ENCODE measurements at places on chromosomes 2 and 18.

DNA sequence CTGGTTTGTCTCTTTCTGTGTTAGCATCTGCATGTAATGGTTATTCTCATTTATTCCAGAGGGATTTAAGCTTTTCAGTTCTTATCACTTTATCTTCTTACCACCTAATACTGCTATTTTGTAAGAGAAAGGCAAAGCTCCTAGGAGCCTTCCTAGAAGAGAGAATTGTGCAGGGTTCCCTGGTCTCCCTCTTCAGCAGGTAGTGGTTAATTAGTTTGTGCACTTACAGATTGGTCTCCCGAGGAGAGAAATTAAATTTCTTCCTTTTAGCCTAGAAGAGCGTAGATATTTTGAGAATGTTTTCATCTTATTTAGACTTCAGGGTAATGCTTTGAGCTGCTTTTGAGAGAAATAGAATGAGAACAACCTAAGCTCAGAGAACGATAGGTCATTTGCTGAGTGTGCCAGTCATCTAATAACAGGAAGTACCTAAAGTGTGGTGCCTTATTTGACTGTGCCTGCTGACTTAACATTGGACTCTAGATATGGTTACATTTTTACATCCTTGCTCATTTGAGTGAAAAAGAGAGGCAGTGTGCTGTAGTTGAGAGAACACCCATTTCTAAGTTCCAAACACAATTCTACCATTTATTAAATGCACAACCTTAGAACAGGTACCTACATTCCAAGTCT, 651.4 kb downstream of the STK39 start:
- DNase-seq = no peak

- no peak for DNase-seq
Observed at GRCh38 chr2:19300961-19301360, 57.5 kb downstream of the OSR1 start.

DNA sequence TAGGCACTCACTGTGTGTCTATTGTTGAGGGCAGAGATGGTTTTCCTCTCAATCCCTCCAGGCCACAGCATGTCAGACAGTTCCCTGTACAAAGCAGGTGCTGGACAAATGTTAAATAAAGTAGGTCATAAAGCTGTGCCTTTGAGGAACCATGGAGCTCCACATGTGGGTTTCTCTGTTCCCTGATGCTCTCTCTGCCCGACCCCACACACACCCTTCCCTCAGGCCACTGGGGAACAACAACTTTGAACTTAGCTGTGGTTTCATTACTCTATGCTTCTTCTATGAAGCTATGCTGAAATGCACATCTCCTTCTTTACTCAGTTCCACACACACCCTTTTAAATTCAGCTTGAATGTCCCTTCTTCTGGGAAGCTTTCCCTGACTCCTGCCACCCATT, 415.3 kb downstream of the HRH4 start:
- DNase-seq = no peak

GRCh38 chr2:239304533-239305221, 96.1 kb downstream of the HDAC4 start:
- DNase-seq = no peak

- no peak for DNase-seq
Observed at GRCh38 chr18:433960-434359, 66.5 kb downstream of the COLEC12 start.

- no peak for DNase-seq
Observed at GRCh38 chr2:157839162-157839801, 36.8 kb downstream of the ACVR1 start.

- DNase-seq = no peak
Observed at GRCh38 chr18:23189099-23189498, 53.8 kb downstream of the CABLES1 start.

DNA sequence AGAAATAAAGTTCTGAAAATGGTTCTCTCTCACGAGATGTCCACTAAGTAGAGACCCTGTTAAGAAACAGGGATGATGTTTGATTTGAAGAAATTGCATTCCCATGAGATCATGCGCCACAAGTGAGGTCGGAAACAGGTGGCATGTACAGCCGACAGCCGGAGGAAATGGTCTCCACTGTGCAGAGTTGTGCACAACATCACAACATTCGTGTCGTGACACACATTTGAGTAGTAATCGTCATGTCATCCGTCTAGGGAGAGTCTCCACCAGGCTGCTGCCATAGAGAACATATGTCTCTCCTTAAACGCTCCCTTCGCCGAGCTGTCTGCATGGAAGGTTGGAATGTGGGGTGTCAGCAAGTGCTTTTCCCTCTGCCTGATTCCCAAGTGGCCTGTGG, 84.7 kb downstream of the ASAP2 start:
- DNase-seq = no peak

DNA sequence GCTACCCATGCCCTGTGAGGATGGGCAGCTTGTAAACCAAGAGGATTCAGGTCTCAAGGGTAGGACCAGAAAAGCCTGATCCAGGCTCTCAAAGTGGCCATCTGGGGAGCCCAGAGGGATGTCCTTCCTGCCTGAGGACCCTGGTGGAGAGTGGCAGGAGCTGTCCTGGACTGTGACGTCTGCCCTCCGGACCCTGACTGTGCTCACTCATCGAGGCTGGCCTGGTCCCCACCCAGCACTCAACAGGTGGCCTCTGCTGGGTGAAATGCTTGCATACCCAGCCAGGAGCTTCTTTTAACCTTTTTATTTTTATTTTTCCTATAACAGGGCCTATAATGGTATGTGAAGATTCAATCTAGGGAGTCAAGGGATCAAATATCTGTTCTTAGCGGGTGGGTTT, 24.5 kb downstream of the CREG2 start:
- no peak for DNase-seq

GRCh38 chr2:86368161-86368824, 30.9 kb upstream of the REEP1 start:
- no peak for DNase-seq

- no peak for DNase-seq
Observed at GRCh38 chr2:79972661-79973060, 331.9 kb downstream of the LRRTM1 start.

DNA sequence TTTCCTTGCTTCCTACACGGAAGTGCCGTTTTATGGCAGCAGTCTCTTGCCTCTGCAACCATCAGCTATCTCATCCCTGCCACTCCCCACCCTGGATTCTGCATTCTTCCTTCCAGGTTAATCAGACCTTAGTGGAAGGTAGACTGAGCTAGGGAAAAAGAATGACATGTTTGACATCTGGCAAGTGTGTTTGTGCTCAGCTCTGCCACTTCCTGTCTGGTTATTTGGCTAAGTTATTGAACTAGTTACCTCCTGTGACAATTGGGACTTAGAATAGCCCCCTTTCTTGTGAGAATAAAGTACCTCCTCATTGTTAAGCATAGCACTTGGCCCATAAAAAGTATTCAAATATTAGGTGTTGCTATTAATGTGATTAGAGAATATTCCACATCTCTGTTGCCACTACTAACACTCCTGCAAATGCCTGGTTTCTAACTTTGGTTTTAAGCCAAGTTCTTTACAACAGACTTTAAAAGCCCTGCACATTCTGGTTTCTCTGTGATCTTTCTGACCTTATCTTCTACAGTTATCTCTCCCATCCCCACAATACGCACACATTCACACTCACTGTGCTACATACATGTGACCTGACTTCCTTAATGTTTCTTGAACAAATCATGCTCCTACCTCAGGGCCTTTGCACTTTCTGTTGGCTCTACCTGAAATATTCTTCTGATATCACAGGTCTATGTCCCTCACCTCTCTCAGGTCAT, 10.8 kb upstream of the MAPRE2 start:
- no peak for DNase-seq

GRCh38 chr2:71813807-71814470, 333.7 kb downstream of the CYP26B1 start:
- no peak for DNase-seq

GRCh38 chr18:78821396-78821795, 158.2 kb upstream of the SALL3 start:
- no peak for DNase-seq

DNA sequence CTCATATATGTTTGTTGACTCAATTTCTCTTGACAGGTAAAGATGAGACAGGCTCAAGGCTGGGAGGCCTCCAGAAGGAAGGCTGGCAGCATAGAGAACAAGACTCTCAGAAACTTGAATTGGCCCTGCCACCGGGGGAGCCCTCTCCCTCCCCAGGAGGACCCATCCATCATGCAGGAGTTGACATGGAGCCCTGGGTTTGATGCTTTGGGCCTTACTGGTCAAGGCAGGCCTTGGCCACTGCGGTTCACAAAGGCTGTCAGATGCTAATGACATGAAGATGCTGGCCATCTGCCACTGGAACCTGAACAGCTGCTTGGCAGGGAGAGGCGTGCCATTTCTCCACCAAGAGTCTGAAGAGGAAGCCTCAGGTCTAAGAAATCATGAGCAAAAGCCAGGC, 193.6 kb downstream of the MTCL1 start:
- no peak for DNase-seq

DNA sequence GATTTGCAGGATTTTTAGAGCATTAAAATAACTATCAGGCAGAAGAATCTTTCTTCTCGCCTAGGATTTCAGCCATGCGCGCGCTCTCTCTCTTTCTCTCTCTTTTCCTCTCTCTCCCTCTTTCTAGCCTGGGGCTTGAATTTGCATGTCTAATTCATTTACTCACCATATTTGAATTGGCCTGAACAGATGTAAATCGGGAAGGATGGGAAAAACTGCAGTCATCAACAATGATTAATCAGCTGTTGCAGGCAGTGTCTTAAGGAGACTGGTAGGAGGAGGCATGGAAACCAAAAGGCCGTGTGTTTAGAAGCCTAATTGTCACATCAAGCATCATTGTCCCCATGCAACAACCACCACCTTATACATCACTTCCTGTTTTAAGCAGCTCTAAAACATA, 137.0 kb downstream of the MEIS1 start:
- DNase-seq = no peak

GRCh38 chr2:200300638-200301314, 5.7 kb upstream of the SPATS2L start:
- no peak for DNase-seq

DNA sequence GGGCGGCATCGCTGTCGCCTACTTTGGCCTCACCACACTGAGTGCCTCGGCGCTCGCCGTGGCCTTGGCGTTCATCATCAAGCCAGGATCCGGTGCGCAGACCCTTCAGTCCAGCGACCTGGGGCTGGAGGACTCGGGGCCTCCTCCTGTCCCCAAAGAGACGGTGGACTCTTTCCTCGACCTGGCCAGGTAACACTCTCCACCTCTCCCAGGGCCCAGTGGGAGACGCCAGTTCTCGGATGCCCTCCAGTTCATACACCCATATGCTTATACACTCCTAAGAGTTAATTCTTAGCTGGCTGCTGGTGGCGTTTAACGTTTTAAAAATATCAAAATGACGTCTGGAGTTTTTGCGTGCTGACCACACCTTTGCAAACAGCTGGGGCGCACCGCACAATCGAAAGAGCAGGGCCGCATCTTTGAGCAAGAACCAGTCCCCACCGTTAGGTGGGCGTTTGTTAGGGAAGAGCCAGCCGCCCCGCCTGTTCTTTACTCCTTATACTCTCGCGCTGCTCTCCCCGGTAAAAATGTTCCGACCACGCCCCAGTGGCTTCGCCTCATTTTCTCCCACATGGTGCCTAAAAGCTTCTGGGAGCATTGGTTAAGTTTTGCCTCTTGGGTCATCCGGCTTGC, 899 bp downstream of the SLC1A4 start:
- no peak for DNase-seq

- DNase-seq = no peak
Observed at GRCh38 chr2:112160283-112161250, 22.4 kb downstream of the FBLN7 start.

DNA sequence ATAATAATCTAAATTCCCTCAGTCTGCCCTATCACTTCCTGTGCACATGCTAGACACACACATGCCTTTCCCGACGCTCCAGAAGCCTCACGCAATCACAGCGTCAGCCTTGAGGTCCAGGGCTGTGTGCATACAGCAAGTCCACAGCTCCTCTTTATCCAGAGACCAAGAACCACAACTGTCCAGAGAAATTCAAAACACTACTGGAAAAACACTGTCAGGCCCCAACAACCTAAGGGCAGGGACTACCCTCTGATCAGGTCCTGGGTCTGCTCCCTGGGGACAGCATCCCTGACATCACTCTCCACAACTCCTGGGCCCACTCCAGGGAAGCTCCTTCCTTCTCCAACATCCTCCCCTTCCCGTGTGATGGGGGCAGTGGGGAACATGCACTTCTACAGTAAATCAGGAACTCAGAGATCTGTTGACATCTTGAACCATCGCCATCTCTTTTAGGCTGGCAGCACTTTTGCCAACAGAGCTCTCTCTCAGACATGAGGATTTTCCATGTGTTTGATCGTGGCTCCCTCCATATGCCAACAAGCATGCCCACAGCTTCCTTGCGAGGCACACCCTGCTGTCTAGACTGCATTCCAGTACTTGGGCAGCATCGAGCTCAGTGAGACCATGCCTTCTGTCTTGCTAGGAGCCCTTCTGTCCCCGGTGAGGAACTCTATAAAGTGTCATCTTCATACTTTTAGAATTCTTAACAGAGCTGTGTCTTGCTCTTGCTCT, 15.4 kb downstream of the TEX51 start:
- no peak for DNase-seq

DNA sequence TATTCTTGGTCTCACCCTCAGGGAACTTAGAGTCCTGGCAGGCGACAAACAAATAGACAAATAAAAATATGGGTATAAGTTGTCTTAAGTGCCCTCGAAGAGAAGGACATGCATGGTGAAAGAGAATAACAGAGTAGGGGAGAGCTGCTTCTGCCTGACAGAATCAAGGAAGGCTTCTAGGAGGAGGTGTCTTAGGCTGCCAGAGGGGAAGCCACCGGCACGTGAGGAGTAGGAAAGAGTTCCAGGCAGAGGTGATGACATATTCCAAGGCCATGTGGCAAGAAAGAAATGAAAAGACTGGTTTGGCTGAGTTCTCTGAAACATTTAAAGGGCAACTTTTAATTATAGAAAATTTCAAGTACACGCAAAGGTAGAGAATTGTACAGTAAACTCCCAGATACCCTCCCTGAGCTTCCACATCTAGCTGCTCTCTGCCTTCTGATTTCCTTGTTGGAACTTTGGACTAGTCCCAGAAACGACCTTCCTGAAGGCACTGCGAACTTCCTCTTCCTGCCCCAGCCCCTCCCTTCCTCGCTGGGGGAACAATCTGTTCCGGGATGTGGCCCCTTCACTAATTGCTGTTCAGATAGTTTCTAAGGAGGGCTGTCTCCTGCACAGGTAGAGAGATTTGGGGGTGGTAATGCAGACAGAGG, 91.7 kb downstream of the DYSF start:
- no peak for DNase-seq

DNA sequence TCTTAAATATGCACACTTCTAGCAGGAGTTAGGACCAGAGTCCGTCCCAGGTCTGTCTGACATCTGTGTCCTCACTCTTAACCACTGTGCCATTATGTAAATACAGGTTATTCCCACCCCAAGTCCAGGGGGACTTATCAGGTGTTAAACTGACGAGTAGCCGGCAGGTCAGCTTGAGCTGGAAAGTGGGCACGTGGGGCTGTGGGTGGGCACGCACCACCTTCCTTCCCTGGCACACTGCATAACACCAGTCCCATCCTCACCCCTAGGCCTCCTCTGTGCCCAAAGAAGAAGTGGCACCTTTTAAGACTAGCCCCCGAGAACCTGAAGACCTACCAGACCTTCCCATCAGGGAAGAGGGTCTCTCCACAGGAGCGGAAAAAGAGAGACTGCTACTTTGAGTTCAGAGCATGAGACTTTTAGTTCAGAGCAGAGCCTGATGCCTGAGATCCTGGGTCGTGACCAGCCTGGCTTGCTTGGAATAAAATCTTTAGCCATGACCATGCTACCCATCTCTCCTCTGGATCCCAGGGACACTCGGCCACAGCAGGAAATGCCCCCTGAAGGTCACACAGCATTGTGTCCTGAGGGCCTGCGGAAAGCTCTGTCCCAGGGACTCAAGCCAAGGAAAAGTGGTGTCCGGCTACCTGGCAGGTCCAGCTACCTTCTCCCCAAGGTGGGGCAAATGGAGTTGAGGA, 62.0 kb downstream of the CIB4 start:
- DNase-seq = no peak

- DNase-seq = no peak
Observed at GRCh38 chr2:198004921-198005829, 200.8 kb downstream of the PLCL1 start.

Data from stimulated activated CD8-positive, alpha-beta memory T cell treated with anti-CD3 and anti-CD28 coated beads, Interleukin-4, amount 100 ng/mL, for 1 hour (primary cell).